ENCODE measurements at places on chromosomes 11 and 22.

- no peak for DNase-seq
Observed at GRCh38 chr22:36467042-36467810, 14.2 kb downstream of the TXN2 start.

GRCh38 chr22:43467216-43467940 lies 55.6 kb downstream of the MPPED1 start:
- no peak for DNase-seq

GRCh38 chr11:75514596-75514995 lies 11.1 kb downstream of the GDPD5 start:
- DNase-seq, result no peak

- no peak for DNase-seq
Observed at GRCh38 chr22:21026783-21027692, 5.3 kb downstream of the SLC7A4 start.

DNA sequence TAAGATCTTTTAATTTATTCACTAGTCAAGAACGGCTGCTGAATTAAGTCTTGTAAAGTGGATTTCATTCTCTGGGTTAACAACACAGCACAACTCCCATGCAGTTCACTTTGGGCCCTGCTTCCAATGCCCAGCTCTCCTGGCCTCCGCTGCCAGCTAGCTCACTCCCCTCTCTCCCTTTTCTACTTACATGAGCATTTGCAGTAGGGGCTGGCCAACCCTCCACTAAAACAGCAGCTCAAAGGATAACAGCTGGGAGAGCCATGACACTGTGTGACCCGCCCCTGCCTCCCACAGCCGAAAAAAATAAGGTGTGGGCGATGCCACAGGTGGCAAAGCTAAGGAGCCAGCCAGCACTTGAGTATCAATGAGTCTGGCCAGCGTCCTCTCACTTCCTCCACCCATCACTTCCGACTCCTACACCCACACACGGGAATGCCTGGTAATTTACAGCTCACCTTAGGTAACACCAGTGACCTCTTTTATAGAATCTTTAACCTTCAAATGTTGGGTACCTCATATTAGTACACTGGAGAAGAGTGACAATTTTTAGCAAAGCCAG lies 56.8 kb downstream of the DGCR2 start:
- DNase-seq, result no peak

- DNase-seq, result no peak
Observed at GRCh38 chr11:94593030-94593429, 25.9 kb downstream of the PIWIL4 start.

DNA sequence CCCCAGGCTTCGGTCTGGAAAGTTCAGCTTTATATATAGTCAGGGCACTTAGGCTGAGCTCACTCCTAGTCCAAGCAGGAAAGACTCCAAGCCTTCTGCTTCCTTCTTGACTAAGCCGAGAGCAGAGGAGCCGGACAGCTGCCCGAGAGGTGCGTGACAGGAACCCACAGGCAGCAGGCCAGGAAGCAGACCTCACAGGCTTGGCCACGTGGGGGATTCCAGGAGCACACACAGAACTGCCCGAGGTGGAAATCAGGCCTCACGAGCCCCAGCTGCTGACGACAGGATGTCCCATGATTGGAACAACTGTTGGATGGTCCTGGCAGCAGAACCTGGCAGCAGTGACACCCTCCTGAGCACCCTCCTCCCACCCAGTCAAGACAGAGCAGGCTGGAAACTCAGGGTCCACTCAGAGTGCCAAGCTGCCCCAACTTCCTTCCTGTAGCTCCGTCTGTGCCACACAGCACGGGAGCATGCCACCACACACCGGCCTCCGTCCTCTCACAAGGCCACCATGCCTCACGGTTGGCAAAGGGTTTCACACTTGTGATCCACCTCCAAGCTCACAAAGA lies 5.4 kb downstream of the PLA2G6 start:
- no peak for DNase-seq

DNA sequence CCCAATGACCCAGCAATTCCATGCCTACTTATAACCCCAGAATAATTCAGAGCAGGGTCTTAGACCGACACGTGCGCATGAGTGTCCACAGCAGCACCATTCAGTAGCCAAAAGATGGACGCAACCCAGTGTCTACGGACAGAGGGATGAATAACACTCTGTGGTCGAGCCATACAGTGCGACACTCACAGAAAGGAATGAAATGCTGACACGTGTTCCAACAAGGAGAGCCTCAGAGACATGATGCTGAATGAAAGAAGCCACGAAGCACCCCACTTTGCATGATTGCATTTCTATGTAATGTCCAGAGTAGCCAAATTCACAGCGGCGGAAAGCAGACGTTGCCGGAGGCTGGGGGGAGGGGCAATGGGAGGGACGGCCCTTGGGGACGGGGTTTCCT lies 134.4 kb downstream of the CTTN start:
- no peak for DNase-seq

DNA sequence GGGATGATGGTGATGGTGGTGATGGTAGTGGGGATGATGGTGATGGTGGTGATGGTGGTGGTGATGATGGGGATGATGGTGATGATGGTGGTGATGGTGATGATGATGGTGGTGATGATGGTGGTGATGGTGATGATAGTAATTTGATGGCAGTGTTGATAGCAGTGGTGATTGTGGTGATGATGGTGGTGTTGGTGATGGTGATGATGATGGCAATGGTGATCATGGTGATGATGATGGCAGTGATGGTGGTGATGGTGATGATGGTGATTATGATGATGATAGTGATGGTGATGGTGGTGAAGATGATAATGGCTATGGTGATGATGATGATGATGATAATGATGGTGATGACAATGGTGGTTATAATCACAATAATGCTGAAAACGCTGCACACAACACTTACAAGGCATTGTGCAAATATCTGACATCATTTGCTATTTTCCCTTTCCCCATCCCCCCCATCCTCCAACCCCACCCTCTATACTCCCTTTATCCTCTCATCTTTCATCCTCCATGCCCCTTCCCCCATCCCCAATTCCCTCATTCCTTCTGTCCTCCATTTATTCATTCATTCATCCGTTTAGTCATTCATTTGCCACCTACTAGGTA lies 230.1 kb downstream of the BRD1 start:
- DNase-seq, result no peak

GRCh38 chr11:122617297-122617696 lies 38.2 kb upstream of the UBASH3B start:
- no peak for DNase-seq

GRCh38 chr11:119701591-119702549 lies 27.1 kb downstream of the NECTIN1 start:
- no peak for DNase-seq

DNA sequence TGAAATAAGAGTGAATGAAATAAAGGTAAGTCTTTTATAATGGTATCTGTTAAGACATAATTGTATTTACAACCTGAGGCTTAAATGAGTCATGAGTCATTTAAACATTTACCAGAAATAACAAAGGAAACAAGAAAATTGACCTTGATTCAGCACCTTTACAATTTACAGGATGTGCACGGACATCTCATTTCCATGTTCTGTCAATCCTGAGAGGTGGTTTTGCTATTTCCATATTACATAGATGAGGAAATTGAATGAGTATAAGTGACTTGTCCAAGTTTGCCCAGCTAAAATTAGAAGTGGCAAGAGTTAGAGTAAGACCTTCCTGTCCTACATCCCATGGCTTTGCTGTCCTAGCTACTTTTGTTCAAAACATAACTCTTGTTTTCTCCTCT lies 89.1 kb downstream of the TRIM44 start:
- DNase-seq, result no peak

GRCh38 chr22:44711690-44712555 lies 9.9 kb downstream of the PRR5 start:
- no peak for DNase-seq

DNA sequence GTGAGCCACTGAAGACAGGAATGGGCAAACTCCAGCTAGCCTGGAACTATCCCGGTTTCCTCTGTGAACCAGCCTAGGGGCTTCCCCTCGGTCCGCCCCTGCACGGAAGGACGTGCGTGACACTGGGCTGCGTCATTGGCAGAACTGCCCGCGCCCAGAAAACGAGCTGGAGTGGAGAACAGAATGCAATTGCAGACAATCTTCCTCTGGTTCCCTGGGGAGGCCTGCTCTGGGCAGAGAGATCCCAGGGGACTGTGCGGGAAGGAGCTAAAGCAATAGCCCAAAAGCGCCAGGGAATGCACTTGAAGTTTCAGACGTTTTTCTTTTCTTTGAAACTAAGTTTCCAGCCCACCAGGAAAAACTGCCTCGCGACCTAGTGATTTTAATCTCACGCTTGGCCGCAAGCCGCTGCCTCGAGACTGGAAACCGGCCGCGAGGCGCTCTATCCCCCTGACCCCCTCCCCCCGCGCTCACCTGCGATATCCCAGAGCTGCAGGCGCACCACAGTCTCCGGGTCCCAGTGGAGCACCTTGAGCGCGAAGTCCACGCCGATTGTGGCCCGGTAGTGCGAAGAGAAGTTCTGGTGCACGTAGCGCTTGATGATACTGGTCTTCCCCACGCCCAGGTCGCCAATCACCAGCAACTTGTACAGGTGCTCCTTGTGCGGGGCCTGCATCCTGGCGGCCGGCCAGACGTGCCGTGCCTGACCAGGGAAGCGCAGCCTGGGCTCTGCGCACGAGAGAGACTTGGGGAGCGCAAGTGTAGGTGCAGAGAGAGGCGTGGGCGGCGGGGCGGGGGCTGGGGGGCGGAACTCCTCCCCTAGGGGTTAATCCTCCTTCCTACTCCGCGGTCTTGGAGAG lies at the start of gene RAB38:
RAB38 (minus strand) TSS at position 735 of the 860 bp plus-strand sequence; CDS start at position 676, 59 bp downstream.
- DNase-seq, result peak; percentile 65

DNA sequence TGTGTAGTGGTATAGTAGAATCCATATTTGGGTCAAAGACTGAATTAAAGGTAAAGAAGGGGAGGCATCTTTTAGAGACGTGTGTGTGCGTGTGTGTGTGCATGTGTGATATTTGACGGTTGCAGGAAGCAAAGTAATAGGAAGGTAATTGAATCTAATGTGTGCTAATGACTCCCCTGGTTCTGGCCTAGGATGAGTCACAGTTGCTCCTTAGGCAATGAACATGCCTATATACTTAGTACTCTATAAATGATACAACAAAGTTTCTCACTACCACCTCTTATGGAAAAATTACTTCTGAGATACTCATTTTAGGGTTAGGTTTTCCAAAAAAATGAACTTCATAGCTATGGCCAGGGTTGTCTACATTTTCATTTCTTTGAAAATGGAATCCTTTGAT lies 409.6 kb downstream of the GUCY1A2 start:
- DNase-seq, result no peak

DNA sequence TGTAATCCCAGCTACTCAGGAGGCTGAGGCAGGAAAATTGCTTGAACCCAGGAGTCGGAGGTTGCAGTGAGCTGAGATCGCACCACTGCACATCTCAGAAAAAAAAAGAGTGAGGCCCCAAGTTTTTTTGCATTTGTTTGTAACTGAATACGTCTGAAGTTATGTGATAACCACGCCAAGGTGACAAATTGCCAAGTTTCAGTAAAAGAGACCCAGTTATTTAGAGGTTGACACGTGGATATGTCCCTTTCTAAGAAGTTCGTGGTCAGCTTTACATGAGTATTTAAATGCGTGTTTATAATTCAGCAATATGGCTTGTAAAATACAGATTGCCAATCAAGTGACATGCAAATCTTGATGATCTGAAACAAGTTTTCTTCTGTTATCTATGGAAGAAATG lies 8.0 kb downstream of the PPARA start:
- no peak for DNase-seq

Data from activated CD4-positive, alpha-beta T cell treated with anti-CD3 and anti-CD28 coated beads, Interleukin-2, amount 50 U/mL, for 16 hours (primary cell).